Stromal cell of bone marrow (primary cell): ENCODE measurements at places on chromosomes 12 and 14.

DNA sequence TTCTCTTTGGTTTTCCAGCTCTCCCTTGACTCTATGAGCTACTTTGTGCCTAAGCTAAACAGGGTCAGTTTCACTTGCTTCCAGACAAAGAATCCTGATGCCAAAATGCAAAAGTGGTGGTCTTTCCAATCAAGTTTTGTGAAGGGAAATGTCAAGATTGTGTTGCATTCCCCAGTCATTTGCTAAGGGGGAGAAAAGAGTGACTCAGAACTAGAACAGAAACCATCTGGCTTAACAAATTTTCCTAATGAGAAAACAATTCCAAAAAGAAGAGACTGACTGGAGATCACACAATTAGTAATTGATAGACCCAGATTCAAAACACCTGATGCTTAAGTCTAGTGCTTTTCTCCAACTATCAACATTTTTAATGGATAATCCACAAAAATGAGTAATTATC, 235.1 kb upstream of the DIO2 start:
- no peak for DNase-seq

- DNase-seq = no peak
Measured at GRCh38 chr14:65423982-65424381, 11.5 kb downstream of the FUT8 start.

DNA sequence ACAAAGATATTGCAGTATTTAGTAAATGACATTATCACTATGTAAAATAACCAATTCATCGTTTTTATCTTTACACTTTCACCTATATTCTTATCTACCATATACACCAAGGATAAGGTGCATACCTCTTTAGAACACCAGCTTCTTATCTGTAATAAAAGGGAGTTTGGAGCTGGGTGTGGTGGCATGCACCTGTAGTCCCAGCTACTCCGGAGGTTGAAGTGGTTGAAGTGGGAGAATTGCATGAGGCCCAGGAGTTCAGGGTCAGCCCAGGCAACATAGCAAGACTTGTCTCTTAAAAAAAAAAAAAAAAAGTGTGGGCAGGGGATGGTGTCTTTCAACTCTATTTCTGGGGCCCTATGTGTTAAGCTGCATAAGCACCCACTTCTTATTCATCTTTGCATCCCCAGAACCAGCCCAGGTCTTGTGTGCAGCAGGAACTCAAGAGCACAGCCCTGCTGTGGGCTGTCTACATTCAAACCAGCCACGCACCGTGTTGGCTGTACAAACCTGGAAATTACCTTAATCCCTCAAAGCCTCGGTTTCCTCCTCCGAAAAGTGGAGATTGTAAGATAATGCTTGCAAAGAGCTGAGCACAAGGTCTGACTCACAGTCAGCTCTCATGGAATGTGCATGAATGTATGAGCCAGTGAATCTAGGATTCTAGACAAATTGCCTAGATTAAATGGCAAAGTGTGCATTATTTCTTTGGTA, 256.6 kb upstream of the FOXN3 start:
- DNase-seq = peak; percentile 15

DNA sequence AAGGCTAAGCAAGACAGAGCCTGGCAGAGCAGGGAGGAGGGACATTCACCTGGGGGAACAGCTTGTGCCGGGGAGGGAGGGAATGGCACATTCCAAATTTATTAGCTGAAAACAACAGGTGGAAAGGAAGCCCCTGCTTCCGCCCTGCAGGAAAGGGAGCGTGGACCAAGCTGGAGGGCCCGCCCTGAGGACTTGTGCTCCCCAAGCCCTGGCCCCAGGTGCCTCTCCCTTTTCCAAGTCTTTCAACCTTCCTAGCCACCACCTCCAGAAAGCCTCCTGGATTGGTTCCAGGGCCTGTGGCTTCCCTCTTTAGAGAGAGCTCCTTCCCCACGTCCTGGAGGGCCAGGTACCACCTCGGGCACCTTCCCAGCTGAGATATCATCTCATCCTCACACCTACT, 2.7 kb downstream of the DEGS2 start:
- no peak for DNase-seq

- peak; percentile 21 for DNase-seq
Measured at GRCh38 chr14:33796356-33796755, 154.5 kb downstream of the EGLN3 start.

- DNase-seq = no peak
Measured at GRCh38 chr12:118166946-118167345, 31.0 kb downstream of the PEBP1 start.

DNA sequence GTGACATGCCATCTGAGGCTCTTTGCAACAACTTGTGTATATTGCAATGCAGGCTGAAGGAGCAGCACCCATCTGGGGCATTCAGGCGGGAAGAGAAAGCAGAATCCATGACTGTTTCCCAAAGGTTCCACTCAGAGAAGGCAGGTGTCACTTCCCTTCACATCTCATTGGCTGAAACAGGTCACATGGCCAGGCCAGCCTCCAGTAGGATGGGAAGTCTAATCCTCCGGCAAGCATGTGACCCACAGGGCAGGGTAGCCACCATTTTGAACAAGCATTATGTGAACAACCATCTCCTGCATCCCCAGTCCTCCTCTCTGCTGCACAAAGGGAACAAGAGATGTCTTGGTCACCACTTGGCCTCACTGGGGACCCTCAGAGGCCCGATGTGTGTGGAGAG, 70.6 kb downstream of the RIN3 start:
- DNase-seq = no peak

GRCh38 chr12:48796976-48797375, 8.1 kb upstream of the ADCY6 start:
- DNase-seq = no peak

DNA sequence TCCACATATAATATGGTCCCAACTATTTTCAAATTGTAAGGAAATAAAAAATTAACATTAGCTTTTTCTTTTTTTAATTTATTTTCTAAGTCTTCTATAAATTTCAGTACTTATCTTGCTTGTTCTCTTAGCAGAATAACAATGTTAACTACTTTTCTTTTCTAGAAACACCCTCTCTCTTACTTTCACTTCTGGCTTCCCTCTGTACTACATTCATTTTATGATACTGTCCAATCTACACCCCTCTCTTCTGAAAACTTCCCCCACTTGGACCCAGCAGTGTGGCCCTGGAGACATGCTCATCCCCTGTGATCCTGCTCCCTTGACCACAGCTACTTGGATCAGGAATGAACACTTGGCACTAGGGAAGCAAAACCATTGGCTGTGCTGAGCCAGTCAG, 15.7 kb downstream of the SGPP1 start:
- no peak for DNase-seq

DNA sequence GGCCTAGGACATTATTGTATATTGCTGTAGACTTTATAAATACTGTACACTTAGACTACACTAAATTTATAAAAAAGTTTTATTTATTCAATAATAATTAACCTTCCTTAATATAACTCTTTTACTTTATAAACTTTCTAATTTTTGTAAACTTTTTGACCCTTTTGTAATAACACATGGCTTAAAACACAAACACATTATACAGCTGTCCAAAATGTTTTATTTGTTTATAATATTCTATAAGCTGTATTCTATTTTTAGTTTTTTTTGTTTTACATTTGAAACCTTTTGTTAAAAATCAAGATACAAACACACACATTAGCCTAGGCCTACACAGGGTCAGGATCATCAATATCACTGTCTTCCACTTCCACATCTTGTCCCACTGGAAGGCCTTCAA, 190.0 kb downstream of the BMP4 start:
- no peak for DNase-seq

DNA sequence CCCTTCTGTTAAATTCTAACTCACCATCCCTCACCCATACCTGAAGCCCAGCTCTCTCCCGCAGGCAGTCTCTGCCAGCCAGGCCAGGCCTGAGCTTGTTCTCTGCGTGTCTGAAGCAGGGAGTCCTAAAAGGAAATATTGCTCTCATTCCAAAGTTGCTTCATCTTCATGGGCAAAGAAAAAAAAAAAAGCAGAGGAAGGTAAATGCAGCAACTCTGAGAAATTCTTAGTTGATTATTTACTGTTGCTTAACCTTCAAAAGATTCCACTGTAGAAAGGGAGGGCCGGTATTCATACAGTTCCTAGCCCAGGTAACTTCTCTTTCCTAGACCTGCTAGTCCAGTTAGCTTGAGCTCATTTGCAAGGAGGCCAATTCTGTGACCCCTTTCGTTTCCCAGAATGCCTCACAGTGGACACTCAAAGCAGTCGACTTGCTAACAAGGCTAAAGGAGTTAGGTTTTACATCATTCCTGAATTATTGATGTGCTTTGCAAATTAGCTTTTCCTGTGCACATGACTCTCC, 193.5 kb upstream of the EEA1 start:
- DNase-seq = no peak

GRCh38 chr14:31510222-31510621, 22.4 kb upstream of the GPR33 start:
- DNase-seq = no peak

DNA sequence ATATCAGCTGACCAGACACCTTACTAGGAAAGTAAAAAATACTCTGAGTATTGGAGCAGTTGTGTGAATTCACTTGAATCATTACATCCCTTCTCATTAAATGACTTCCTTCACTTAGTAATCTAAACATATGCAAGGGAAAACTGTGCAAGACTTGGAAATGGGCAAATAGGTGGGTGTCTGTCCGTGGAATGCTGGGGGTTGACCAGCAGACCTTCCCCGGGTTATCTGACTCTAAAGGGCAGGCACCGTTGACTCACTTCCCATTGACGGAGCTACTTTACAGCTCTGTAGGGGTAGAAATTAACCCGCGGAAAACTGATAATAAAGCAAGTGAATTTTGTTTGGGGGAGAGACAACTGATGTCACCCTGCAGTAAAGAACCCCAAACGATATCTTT, 199.3 kb downstream of the TTC7B start:
- DNase-seq = no peak

DNA sequence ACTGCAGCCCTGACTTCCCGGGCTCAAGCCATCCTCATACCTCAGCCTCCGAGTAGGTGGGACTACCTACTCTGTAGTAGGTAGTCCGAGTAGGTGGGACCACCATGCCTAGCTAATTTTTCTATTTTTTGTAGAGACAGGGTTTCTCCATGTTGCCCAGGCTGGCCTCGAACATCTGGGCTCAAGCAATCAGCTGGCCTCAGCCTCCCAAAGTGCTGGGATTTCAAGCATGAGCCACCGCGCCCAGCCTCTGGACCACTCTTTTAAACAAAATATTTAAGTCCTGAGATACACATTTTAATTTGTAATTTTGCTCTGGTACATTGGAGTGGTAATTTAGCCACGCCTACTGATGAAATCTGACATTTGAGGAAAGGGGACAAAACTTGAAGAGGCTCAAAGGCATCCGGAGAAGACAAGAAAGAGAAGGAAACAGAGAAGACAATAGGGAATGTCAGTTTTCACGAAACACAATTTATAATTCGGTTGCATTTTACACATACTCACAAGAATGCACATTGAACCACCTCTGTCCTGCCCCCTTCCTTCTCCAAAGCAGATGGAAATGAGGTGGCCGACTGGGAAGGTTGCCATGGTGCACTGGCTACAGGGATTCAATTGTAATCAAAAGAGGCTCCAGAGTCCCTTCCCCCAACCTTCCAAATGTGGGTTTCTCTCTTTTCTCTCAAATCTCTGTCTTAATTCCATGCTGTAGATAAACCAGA, 9.7 kb upstream of the TUBA1A start:
- peak; percentile 70 for DNase-seq

GRCh38 chr12:59597385-59597781, 1.6 kb downstream of the SLC16A7 start:
- DNase-seq = peak; percentile 95

DNA sequence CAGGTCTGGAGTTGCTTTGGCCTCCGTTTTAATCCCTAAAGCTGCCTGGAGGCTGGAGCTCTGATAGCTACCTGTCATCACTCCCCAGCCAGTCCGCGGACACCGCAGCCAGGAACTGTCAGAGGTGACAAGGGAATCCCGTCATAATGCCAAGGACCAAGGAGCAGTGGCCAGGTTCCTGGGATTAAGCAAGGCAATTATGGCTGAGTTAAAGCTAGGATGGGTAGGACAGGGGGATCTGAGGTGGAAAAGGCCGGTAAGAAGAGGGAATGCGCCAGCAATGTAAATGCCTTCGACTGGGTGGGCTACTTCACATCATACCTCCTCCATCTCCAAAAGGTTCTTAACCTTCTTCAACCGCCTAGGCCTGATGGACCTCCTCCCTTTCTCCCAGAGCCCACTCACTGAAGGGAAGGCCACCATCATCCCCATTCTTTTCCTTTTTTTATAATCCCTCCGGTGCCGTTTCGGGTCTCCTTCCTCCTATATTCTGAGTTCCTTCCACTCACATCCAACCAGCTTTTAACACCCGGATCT, 1.9 kb downstream of the PPP1R3E start:
- no peak for DNase-seq

- DNase-seq = no peak
Measured at GRCh38 chr14:104957146-104958113, 20.7 kb downstream of the AHNAK2 start.

DNA sequence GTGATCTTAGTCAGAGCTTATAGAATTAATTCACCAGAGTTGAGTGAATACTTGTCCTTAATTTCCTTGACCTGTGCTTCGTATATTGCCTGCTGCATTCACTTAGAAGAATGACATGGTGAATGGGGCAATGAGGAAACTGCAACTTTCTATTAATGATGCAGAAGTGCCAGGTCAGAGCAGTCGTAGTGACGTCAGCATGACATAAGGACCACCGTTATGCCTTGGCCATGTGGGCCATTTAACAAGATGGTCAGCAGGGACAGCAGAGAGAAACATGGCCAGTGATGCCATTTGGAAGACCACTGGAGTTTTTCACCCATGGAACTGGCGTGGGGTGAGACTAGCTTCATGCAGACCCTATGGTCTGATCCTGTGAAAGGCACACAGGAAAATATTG, 1469.4 kb upstream of the TMEM132C start:
- no peak for DNase-seq

DNA sequence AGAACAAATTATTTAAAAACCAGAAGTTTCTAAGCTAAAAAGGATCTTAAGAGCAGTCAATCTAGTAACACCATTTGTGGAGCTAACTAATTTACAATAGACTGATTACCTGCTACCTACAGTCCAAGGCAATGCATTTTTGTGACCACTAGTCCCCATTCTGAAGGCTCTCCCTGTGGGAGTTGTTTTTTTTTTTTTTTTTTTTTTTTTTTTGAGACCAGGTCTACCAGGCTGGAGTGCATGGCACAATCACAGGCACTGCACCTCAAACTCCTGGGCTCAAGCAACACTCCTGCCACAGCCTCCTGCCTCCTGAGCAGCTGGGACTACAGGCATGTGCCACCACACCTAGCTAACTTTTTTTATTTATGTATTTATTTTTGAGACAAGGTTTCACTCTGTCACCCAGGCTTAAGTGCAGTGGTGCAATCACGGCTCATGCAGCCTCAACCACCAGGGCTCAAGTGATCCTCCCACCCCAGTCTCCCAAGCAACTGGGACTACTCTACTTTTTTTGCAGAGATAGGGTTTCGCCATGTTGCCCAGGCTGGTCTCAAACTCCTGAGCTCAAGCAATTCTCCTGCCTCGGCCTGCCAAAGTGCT, 3.9 kb downstream of the GNPTAB start:
- no peak for DNase-seq

DNA sequence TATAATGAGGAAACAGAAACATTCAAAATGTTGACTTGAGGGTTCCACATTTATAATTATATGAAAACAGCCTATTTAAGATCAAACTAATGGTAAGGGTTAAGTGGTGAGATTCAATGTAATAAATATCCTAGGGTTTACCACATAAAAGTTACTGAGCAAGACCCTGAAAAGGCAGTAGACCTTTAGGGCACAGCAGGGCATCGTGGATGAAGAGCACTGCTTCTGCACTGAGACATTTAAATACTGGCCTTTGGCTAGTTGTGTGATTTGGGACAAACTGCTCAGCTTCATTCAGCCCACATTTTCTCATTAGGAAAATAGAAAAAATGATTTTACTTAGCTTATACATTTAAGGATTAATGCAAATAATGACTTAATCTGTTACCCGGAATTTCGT, 42.0 kb downstream of the CNTN1 start:
- no peak for DNase-seq

GRCh38 chr12:58907391-58907790, 12.9 kb downstream of the LRIG3 start:
- DNase-seq = no peak
